ENCODE measurements at places on chromosomes 2 and 18.

- no peak for DNase-seq
These were observed 1.7 kb upstream of the DPP4 start for GRCh38 chr2:162075689-162076132.

DNA sequence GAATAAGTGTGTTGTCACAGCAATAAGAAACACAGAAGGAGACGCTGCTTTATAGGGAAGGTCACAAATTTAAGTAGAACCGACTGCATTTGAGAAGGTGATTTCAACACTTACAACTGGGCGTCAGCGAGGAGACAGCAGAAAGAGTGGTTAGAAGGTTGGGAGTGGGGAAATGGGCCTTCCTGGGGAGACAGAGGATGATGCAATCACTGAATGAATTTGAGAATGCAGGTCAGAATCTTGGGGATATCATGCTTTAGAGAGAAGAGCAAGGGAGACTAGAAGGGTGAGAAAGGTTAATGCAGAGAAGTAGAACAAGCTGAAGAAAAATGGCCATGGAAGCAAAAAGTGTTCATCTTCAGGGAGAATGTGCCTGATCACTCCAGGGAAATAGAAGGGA lies 616.1 kb upstream of the FAM98A start:
- DNase-seq, result no peak

GRCh38 chr2:96584017-96584416 lies 47.5 kb downstream of the ARID5A start:
- DNase-seq, result no peak

GRCh38 chr2:151042964-151043363 lies 218.7 kb downstream of the RBM43 start:
- no peak for DNase-seq

DNA sequence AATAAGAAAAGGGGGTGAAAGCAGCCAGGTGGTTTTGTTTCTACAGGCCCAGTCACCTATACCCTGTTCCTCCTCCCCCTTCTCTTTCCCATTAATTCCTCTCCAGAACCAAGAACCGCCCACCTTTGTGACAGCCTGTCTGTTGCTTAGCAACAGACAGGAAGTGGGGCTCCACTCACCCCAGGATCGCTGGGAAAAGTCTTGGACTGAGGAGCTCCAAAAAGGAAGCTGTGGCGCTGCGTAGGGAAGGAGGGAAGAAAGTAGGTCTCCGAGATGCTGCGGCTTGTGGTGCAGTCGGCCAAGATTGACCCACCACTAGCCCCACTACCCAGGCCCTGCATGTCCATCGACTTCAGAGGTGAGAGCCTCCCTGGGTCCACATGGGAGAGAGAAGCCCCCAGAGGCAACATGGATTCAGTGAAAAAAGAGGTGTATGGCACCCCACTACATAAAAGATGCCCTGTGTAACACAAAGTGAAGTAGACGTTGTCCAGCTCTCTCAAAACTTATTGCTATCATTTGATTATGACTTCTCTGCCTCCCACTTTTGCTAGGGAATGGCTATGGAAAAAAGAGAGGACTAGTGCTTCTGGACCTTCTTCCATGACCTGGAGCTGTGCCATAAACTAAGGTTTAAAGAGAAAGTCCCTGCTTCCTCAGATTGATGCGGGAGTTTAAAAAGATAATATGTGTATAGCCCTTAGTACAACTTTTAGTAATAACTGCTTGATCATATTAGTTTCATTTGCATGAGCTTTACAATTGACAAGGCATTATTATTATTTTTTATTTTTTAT lies at the start of gene FER1L5:
FER1L5 (plus strand) TSS at position 201 of the 797 bp plus-strand sequence; CDS start at position 274, 73 bp downstream.
- no peak for DNase-seq

DNA sequence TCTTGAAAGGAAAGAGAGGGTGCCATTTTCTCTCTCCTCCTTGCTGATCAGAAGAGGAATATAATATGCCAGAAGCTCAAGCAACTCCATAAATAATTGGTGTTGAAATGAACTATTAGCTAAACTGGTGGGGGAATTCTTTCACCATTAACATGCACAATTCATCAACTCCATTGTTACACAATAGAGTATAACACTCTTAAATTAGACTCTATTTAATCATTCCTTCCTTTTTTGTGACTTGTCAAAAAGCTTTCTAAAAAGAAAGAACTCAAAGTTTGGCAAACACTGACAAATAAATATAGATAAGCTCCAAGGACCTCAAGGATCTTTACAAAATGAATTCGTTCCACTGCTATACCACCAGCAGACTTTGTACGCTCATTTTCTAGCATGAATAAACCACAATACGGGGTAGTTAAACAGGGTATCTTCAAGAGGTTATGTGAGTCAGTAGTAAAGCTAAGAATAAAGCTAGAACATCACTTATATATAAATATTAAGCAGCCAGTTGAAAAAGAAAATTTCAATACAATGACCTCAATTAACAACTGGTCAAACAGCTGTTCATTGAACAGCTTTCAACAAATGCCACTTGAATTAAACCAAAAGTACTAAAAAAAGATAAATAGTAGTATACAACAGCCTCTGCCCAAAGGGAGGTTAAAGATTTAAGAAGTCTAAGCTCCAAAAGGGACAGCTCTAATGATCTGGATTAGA lies 6.4 kb downstream of the TRAK2 start:
- no peak for DNase-seq

GRCh38 chr2:213545964-213546475 lies 261.8 kb downstream of the SPAG16 start:
- DNase-seq, result no peak
